ENCODE measurements at places on chromosomes 2 and 18. TPM values are rescaled to one million over a fixed set of nuclear protein-coding genes. Genes with fewer than 3 reads are reported as not detected.

SCYGR1 gene
- not detected for total RNA-seq

FBXO36 gene
- total RNA-seq, result 1.2 TPM

APCDD1 gene
- total RNA-seq, result 11.0 TPM

BOLL gene
- not detected for total RNA-seq

G6PC2 gene
- total RNA-seq, result not detected

DNA sequence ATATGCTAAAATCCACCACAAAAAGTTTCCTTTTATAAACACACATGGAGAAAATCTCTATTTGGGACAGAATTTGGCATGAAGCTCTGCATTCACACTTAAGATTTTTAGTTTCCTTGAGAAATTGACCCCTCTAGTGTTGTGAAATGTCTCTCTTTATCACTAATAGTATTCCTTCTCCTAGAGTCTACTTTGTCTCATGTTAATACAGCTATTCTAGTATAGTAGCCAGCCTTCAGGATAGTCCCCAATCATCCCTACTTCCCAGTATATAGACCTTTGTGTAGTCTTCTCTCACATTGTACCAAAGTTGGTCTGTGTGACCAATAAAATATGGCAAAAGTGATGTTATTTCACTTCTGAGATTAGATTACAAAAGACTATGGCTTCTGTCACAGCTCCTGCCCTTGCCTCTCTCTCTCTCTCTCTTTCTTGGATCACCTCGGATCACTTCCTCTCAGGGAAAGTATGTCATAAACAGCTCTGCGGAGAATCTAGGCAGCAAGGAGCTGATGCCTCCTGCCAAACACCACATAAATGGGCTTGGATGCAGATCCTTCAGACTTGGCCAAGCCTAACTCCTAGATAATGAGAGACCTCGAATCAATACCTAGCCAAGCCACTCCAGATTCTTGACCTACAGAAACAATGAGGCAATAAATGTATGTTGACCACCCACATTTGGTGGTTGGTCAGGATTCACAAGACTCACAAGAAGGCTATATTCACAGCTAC lies 59.7 kb upstream of the NABP1 start:
- no peak for DNase-seq

DNA sequence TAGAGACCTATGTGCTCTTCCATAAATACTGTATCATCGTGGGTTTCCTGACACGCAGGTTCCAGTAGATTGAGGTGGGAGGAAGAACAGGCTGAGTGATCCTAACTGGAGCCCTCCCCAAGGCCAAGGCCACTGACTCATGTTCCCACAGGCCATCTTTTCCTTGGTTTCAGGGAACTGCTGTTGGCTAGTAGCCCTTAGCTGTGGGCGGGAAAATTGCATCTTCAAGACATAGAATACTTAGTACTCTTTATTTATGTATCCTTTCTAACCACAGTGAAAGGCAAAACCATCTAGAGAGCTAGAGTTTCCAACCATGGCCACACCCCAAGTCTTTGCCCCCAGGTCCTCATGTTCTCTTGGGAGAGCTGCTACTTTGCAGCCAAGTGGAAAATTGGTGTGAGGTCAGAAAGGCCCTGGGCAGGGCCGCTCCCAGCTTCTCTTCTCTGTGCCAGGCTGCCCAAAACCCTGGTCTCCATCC lies 55.9 kb downstream of the COPS8 start:
- no peak for DNase-seq

DNA sequence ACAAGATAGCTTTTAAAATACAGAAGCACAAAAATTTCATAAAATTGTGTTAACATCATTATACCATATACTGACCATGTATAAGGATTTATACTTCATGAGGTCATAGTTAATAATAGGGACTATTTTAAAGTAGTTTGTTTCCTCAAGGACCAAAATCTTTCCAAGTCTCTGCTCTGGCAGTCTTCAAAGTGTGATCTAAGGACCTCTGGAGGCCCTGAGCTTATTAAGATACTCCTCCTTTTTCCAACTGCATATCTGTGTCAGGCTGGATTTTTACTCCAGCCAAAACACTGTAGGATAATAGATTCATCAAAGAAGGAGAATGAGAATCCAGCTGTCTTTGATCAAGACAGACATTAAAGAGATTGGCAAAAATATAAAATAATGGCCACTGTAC lies 1.7 kb upstream of the SCYGR2 start:
- DNase-seq, result no peak

- no peak for DNase-seq
These were observed 27.2 kb upstream of the OTX1 start for GRCh38 chr2:63023444-63023843.

- no peak for DNase-seq
These were observed 42.7 kb upstream of the ALPP start for GRCh38 chr2:232335859-232336215.

DNA sequence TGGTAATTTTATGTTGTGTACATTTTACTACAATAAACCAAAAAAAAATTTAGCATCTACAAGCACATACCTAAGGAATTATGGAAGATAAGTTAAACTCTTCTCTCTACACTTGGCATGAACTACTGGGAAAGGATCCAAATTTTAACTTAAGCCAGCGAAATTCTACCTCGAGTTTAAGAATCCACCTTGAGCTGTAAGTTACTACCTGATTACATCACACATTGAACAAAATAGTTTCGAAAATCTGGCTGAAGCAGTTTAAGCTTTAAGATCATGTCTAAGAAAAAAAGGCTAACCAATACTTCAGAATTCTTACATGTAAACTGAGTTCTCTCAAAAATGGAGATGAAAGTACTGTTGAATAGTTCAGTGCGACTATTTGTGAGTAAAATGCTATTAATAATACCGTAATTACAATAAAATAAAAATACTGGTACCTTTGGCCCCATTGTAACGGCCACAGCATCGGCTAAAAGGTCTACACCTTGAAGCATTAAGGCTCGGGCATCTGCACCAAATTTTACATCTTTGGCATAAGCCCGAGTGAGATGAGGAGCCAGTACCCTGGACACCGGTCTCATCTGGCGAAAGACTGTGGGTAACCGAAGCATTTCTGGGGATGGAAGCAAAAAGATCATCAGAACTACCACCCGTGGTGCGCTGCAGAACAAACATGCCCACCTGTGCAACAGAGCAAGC lies 1.3 kb downstream of the HSPD1 start:
- DNase-seq, result no peak

GRCh38 chr2:33220533-33220932 lies 255.9 kb upstream of the RASGRP3 start:
- no peak for DNase-seq

GRCh38 chr2:19882286-19882685 lies 19.5 kb downstream of the TTC32 start:
- no peak for DNase-seq
